Right cardiac atrium (tissue), 5 donors: ENCODE measurements at places on chromosomes 5 and 9.

GRCh38 chr5:73256862-73257261 is 83.9 kb downstream of the TMEM174 start:
- no peak for DNase-seq

DNA sequence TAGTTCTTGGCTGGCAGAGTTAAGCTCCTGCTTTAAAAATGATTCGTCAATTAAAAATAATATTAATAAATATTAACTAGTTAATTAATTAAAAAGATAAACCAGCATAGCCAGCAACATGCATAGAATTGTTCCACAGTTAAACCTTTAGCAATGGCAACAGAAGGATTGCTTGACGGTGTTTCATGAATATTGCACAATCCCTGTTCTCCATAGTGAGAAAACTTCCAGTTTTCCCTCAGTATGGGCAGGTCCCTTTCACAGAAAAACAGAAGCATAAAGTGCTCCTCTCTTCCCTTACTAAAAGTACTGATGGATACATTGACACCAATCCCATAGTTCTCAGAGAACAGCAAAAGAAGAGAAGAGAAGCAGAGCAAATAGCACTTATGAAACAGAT is 71.4 kb upstream of the CAST start:
- no peak for DNase-seq

- DNase-seq, result no peak
These were observed 5.1 kb downstream of the FXN start for GRCh38 chr9:69040646-69041045.

DNA sequence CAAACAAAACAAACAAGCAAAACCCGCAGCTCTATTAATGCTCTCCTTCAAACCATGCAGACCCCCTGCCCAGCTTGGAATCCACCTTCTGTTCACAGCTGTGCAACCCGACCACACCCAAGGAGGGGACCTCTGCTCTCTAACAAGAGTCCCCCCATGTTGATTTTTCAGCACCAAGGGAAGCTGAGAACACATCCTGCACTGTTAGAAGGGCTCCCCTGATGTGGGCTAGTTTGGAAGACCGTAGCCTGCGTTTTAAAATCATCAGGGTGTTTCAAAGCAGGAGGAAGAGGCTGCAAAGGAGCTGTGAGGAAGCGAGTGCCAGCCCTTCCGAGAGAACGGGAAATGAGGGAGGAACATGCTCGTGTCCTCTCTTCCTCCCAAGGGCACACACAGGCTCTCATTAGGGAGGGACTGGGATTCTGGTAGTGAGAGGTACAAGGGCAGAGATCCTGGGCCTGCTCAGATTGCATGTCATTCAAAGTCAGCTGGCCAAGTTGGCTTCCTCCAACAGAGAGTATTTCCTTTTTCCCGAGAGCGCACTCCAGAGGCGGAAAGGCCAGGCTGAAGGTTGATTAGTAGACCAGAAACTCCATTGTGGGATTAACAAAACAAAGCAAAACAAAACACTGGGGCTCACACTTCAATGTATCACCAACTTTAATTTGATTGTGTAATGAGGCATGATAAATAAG is 185.9 kb downstream of the SEMA6A start:
- DNase-seq, result no peak

- no peak for DNase-seq
These were observed 73.2 kb upstream of the STXBP1 start for GRCh38 chr9:127538849-127539258.

GRCh38 chr9:138105123-138105415 is 227.5 kb downstream of the CACNA1B start:
- DNase-seq, result no peak

DNA sequence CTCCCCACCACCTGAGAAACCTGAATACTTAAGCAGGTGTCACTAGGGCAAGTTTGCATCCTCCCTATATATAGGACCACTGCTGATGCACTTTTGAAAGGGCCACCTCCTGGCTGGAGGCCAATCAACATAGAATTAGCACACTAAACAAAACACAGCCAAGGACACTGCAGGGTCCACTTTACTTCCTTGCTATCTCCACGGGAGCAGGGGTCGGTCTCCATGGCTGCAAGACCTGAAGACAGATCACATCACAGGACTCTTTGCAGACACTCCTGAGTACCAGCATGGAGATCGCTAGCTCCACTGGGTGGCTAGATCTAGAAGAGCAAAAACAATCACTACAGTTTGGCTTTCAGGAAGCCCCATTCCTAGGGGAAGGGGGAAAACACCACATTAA is 72.3 kb downstream of the C9orf153 start:
- DNase-seq, result no peak

DNA sequence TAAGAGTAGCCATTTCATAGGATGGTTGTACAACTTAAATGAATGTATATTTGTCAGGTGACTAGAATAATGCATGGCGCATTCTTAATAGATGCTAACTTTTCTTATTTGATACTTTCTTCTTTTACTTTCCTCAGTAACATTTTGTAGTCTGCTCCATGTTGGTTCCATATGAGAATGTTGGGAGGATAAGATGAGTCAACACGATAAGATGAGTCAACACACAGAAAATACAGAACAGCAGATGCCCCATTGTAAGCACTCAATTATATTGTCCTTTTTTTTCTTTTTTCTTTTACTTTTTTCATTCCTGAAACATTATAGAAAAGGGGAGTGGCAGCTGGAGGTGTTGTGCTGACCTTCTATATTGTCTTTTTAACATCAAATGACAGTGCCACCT is 92.3 kb upstream of the SPATA31C2 start:
- no peak for DNase-seq

GRCh38 chr5:68593211-68593671 is 377.7 kb downstream of the PIK3R1 start:
- no peak for DNase-seq

GRCh38 chr5:107067395-107067794 is 603.3 kb downstream of the EFNA5 start:
- DNase-seq, result no peak
